Stimulated activated CD8-positive, alpha-beta memory T cell treated with anti-CD3 and anti-CD28 coated beads, Interleukin-7, amount 100 ng/mL, for 1 hour (primary cell): ENCODE measurements at places on chromosomes 2 and 18.

- no peak for DNase-seq
Observed at GRCh38 chr2:164890544-164890943, 48.9 kb upstream of the COBLL1 start.

DNA sequence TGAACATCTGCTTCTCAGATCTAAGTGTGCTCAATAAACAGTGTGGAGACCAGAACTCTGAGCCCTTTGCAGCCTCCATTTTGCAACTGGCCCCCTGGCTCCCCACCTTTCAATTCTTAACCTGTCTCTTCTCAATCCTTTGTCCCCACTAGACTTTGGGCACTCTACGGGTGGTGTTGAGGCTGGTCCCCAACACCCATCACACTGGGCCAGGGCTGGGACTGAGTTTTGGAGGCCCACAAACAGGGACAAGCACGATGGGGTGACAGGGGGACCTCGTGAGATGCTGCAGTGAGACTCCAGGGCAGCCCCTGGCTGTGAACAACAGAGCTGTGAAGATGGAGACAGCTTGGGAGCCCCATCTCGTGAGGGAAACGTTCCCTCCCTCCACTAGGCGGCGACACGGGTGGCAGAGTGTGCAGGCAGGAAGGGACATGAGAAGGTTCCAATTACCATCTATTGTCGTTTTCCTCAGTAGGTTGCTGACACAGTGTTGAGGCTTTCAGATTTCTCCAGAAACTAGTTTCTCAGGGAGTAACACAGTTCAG is 1.2 kb downstream of the ANKMY1 start:
- peak; percentile 42 for DNase-seq

DNA sequence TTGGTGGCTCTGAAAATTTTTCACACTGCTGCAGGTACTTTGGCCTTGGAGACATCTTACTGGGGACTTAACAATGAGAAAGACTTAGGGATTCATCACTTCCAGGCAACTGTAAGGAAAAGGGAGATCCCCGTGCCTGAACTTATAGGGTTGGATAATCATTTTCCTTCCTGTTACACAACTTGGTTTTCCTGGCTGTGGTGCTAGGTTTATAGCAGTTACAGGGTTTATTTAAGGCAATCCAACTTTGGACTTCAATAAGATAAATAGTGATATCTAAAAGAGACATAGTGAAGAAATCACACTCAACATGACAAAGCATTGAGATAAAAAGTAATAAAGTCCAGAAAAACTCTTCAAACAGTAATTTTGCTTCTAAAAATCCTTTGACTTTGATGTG is 70.2 kb upstream of the RAPH1 start:
- DNase-seq, result no peak

DNA sequence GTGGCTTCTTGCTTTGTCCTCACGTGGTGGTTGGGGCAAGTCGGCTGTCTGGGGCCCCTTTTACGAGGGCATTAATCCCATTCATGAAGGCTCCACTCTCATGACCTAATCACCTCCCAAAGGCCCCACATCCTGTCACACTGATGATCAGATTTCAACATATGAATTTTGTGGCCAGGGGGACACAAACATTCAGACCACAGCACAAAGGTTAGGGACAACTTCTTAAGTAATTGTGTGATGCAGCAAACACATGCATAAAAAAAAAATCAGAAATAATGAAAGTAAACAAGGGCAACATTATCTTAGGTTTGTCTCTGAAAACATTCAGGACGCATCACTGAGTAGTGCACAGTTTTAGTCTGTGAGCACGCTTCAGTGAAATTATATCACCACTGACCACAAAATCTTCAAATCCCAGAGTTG is 54.2 kb upstream of the FRZB start:
- no peak for DNase-seq

- no peak for DNase-seq
Observed at GRCh38 chr2:111990375-111990774, 64.7 kb upstream of the TMEM87B start.

DNA sequence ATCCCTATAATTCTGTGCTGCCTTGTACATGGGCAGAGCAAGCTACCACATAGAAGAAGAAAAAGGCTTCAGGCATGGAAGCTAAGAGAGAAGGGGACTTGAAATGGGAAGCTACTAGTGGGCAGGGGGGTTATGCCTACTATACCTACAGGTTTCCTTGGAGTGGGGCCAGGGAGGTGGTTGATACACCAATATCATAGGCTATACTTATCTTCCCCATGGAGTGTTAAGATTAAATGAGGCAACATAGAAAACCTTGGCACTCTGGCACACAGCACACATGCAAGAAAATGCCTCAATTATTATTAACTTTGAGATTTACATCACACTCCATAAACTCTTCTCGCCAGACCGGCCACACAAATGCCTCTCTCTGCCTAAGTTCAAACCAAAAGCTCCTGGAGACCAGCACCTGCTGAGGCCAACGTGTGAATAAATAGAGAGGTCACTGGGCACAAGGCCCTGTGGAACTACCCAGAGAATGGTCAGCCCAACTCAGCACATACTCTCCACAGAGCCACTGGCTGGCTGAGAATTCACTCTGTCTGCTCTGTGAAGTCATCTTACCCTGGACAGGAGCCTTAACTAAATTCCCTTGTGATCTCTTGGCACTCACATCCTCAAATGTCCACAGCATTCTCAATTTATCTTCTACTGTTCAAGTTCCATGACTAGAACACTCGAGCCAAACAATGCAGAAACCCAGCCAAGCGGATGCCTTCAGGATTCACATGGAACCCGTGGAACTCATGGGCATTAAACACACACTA is 498.7 kb downstream of the BCL11A start:
- no peak for DNase-seq

DNA sequence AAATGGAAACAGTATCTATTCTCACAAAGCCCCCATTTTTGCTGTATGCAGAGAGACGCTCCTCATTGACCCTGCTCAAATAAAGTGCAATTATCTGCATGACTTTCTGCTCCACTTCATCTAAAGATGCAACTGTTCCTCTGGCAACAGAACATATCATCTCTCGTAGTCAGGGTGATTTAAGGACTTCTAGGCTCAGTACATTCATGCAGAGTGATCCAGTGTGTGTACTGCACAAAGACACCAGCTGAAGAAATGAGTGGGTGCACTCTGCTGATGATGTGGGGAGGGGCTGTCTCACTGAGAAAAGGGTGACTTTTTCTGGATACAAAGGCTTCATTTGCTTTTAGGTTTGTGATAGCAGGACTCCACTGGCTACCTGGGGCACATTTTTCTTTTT is 355.2 kb downstream of the GALNT13 start:
- DNase-seq, result no peak

DNA sequence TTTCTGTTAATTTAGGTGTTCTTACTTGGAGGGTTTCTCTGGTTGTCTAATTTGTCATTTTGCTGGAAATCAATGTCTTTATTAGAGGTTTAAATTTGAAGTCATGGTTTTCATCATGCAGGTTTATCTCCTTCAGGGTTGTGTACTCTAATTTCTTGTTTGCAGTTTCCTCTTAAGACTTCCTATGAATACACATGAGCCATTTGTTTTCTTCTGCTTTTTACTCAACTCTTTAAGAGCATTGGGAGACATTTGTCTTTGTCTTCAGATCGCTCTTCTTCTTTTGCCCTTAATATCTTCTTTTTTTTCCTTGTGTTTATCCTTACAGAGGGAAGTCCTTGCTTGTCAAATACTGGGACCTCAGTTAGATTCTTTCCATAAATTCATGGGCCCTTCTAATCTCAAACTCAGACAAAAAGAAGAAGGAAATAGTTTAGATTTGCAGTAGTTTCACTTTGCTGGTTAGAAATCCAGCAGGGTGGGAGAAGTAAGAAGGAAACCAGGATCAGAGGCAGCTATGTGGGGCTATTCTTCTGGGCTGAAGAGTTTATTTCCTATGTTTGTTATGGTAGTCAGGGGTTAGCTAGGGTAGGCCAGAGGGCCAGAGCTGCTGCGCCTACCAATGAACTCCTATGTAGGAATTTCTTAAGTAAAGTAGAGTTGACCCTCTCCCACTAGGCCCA is 176.6 kb downstream of the DYSF start:
- no peak for DNase-seq

- no peak for DNase-seq
Observed at GRCh38 chr18:8140841-8141501, 468.3 kb upstream of the RAB12 start.

DNA sequence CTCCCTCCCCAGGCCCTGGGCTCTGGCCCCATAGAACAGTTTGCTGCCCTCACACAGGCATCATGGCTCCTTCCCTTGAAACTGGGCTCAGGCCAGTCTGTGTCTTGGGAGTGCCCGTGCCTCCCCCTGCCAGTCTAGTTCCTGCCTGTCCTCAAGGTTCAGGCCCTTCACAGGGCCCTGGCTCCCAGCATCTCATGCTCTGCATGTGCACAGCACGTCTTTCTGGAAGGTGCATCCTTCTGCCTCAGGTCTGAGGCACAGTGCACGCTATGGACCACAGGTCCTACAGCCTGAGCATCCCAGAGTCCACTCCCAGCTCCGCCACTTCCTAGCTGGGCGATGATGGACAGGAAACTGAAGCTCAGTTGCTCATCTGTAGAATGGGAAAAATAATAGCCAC is 35.6 kb upstream of the FOSL2 start:
- DNase-seq, result no peak

DNA sequence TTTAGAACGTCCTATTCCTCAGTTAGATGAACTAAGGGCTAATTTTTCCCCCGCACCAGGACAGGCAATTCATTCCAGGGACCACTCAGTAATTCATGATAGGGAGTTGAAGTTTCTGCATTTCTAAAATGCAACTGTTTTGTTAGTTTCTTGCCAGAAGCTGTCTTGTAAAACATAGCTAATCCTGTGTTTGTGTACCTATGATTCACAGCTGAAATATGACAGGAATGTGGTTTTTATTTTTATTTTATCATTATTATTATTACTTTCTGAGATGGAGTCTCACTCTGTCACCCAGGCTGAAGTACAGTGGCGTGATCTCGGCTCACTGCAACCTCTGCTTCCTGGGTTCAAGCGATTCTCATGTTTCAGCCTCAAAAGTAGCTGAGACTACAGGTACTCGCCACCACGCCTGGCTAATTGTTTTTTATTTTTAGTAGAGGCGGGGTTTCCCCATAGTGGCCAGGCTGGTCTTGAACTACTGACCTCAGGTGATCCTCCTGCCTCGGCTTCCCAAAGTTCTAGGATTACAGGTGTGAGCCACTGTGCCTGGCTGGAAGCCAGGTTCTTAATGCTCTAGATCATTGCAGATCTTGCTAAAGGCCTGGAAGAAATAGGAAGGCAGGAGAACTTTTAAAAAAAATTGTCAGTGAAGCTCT is 154.8 kb upstream of the FHL2 start:
- DNase-seq, result no peak

DNA sequence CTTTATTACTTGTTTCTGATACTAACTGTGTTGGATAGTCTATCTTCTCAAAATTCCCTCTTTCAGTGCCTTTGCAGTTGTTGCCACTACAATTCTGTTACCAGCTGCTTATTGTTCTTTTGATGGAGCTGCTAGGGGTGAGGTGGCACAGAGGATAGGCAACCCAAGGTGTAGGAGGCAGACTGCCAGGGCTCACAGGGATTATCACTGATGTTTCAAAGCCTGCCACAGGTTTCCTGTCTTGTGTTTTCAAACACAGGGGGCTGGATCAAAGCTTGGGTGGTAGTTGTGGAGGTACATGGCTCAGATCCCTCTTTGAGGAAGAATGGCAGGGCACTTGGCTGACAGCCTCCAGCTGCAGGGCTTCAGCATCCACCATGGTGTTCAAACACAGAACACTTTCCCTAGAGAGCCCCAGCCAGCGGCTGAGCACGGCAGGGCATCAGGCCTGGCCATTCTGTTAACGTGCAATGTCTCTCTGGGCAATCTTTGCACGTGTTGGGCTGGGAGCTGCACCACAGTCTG is 87.1 kb downstream of the POLE4 start:
- DNase-seq, result no peak

GRCh38 chr2:72834596-72834995 is 8.8 kb upstream of the EXOC6B start:
- no peak for DNase-seq

DNA sequence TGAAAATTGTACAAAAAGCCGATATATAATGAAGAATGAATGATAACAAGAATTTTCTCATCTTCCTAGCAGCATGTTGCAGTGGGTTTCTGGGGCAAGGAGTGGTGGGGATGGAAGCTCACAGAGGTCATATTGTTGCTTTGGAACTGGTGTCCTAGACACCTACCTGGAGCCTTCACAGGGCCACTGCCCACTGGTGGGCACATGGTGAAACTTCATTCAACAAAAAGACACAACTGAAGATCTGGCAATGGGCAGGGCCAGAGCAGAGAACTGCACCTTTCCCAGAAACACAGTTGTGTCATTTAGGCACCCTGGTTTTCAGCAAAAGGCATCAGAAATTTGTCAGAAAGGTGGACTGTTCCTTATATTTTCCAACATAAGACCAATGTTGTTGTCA is 115.3 kb downstream of the FHOD3 start:
- DNase-seq, result no peak

- DNase-seq, result no peak
Observed at GRCh38 chr18:55336438-55337100, 251.4 kb downstream of the TCF4 start.

- DNase-seq, result no peak
Observed at GRCh38 chr2:120108049-120108448, 95.2 kb downstream of the EPB41L5 start.

DNA sequence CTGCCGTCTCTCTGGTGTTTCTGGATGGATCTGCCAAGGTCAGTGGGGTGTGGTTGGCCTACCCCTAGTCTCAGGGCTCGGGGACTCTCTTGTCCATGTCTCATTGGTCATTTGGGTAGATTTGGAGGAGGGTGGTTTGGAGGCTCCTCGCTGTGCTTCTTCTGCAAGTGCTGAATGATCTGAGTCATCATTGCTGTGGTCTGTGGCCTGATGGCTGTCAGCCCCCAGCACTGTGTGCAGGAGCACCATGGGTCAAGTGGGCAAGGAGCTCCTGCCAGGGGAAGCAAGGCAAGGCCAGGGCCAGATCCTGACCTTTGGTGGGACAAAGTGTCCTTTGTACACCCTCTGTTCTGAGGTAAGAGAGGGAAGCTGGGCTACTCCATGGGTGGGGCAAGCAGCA is 221.8 kb downstream of the FHOD3 start:
- DNase-seq, result no peak
